ENCODE measurements at places on chromosomes 1 and 21. TPM values are rescaled to one million over a fixed set of nuclear protein-coding genes. Genes with fewer than 3 reads are reported as not detected.
A peak's percentile ranks its signal among the peaks of the same experiment; 100 is the strongest.

The GAS5 gene
- total RNA-seq = 310 TPM

DNA sequence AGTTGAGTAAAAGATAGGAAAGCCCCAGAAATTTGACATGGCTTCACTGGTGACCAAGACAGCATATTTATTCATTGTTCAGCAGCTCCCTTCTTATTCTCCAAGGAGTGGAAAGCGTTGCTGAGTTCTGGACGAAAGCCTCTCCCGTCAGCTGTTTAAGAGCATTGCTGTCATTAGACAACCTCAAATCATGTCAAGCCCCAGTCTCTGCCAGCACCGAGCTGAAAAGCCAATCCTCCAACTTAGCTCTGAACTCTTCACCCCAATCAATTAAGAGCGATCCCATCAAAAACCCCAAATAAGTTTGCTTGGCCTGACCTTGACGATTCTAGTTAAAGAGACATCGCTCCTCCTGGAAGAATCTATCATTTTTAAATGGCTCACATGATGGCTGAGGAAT lies 110.8 kb downstream of the PLPP3 start:
- H3K27ac ChIP-seq = no peak overlapping the region
- H3K36me3 ChIP-seq = no peaks in the 10 kb centered on the region
- no peak for DNase-seq
- no peaks in the 10 kb centered on the region for H3K27me3 ChIP-seq

DNA sequence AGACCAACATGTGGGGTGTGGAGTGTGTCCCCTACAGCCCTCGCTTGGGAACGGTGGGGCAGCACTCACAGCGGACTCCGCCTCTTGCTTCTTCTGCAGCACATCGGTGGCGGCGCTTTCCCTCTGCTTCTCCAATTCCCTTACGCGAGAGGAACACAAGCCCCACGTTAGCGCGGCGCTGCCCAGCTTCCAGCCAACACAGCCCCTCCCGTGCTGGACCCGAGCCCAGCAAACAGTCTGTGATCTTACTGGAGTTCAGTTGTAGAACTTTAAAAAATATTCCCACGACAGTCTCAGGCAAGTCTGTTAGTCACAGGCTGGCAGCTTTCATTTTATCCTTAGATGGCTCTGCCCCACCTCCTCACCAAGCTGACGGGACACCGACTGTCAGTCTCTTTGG lies 13.6 kb downstream of the THAP3 start:
- peak overlapping the region; percentile 36 for H3K27ac ChIP-seq
- no peaks in the 10 kb centered on the region for H3K4me1 ChIP-seq
- H3K36me3 ChIP-seq = peaks cover 90% of the 10 kb centered on the region
- H3K27me3 ChIP-seq = no peaks in the 10 kb centered on the region
- DNase-seq = no peak

- H3K27me3 ChIP-seq = no peaks in the 10 kb centered on the region
- H3K27ac ChIP-seq = no peak overlapping the region
- no peak for DNase-seq
- no peaks in the 10 kb centered on the region for H3K36me3 ChIP-seq
These were observed 3.4 kb upstream of the GPR89B start for GRCh38 chr1:147924813-147925212.

GRCh38 chr21:46188226-46189212 lies 4.3 kb upstream of the SPATC1L start:
- peak; percentile 58 for DNase-seq
- H3K36me3 ChIP-seq = peaks cover 28% of the 10 kb centered on the region
- peaks cover 3% of the 10 kb centered on the region for H3K4me1 ChIP-seq
- peak overlapping the region; percentile 73 for H3K27ac ChIP-seq
- no peaks in the 10 kb centered on the region for H3K27me3 ChIP-seq
- H3K4me3 ChIP-seq = no peak overlapping the region

- no peak overlapping the region for H3K4me3 ChIP-seq
- no peaks in the 10 kb centered on the region for H3K36me3 ChIP-seq
- no peak overlapping the region for H3K27ac ChIP-seq
- H3K4me1 ChIP-seq = peaks cover 49% of the 10 kb centered on the region
- no peaks in the 10 kb centered on the region for H3K27me3 ChIP-seq
These were observed 105.9 kb downstream of the ETS2 start for GRCh38 chr21:38911484-38912101.

The TNFSF18 gene
- not detected for total RNA-seq

DNA sequence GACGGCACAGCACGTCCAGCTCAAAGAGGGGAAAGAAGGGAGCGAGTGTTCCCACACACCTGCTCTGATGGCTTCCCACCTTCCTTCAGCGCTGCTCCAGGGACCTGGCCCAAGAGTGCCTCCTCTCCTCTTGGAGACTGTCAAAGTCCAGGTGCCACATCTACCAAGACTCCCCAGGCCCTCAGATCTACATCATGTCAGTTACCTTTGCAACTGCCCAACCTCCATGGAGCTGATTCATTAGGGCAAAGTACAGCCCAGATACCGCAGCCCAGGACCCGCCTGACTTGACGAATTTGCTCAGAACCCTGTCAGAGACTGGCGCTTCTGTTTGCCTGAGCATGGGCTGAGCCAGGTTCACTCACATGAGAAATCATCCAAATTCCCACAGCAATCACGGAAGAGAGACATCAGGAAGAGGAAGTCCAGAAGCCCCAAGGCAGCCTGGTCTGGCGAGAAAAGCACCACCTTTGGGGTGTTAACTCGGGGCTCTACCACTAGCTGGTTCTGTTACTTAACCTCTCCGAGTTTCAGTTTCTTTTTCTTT lies at the start of gene SEC16B:
Gene SEC16B (minus strand): TSS at position 234 of the 547 bp plus-strand sequence. CDS start 2,077 bp downstream, outside the sequence.
- H3K27me3 ChIP-seq = no peaks in the 10 kb centered on the region
- H3K27ac ChIP-seq = no peak within 1 kb of the TSS
- no peaks in the 10 kb centered on the region for H3K36me3 ChIP-seq
- no peaks in the 10 kb centered on the region for H3K4me1 ChIP-seq
- no peak for DNase-seq
- no peak within 1 kb of the TSS for H3K4me3 ChIP-seq

The TP73 gene
- 0.29 TPM for total RNA-seq

- H3K36me3 ChIP-seq = no peaks in the 10 kb centered on the region
- no peaks in the 10 kb centered on the region for H3K27me3 ChIP-seq
- no peak overlapping the region for H3K27ac ChIP-seq
These were observed 212.0 kb upstream of the NFIA start for GRCh38 chr1:60870269-60870865.

The XCL1 gene
- 0.90 TPM for total RNA-seq

The SLC25A34 gene
- 3.0 TPM for total RNA-seq

The FBLIM1 gene
- 39.0 TPM for total RNA-seq

DNA sequence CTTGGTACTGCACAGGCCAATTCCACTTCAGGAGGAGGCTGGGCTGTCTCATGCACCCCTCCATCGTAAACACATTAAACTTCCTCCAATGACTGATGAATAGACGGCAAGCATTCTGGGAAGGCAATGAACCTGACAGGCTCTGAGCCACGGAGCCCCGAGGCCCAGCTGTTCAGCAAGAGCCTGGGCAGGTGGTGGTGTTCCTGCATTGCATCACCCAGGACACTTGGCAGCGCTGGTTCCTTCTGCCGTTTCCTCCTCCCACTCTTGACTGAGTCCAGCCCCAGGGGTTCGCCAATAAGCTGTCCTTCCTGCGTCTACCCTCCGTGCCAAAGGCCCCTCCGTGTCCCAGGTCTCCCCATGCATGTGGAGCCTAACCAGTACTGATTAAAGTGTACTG lies 109.8 kb downstream of the JAK1 start:
- peaks cover 4% of the 10 kb centered on the region for H3K4me1 ChIP-seq
- DNase-seq = peak; percentile 83
- peaks cover 90% of the 10 kb centered on the region for H3K36me3 ChIP-seq
- no peaks in the 10 kb centered on the region for H3K27me3 ChIP-seq

DNA sequence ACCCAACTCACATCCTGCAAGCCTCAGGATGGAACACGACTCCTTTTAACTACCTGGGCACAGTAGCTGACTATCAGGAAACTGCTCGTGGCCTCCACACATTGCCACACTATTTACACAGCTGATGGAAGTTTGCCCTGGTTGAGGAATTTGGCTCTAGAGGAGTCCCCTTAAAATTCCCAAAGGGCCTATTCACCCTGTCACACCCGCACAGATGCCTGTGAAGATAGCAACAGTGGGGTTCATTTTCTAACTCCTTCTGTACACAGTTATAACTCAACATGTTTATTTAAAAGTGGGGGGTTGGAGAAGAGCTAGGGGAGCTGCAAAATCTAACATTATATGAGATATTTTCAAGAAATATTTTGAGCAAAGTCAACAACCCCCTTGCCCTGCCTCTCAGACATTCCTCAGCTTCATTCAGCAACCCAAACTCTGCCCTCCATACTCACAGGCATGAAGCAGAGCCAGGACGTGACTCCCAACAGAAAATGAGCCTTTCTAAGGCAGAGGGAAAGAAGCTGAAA lies 35.8 kb upstream of the CCN1 start:
- no peak for DNase-seq
- H3K27ac ChIP-seq = peak overlapping the region; percentile 78
- no peak overlapping the region for H3K4me3 ChIP-seq
- no peaks in the 10 kb centered on the region for H3K27me3 ChIP-seq
- H3K36me3 ChIP-seq = no peaks in the 10 kb centered on the region
- H3K4me1 ChIP-seq = peaks cover 13% of the 10 kb centered on the region

DNA sequence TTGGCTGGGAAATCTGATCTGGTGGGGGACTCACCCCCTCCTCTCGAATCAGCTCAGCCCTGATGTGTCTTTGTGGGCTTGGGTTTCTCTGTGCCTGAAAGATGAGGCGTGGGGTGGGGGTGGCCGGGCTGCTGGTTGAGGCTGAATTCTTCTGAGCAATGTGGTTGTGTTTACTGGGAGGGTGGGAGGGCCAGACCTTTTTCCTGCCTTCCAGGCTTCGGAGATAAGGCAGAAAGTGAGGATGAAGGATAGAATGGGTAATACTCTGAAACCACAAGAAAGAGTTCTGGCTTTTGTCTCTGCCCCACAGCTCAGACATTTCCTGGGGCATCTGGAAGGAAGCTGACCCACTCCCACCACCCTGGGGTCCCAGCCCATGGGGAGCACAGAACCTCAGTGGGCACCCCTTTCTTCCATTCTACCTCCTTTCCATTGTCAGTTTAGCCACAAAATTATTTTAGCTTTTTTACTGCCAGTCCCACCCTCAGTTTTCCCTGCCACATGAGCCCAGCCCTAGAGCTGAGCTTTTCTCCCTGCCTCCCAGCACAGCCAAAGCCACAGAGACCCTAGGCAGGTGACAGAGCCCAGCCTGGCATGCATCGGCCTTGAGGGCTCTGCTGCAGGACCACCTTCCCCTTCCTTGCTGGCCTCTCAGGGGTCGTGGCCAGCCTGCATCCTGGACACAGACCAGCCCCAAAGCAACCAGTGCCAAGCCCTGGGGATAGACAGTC lies 11.2 kb downstream of the ALX3 start:
- DNase-seq = no peak
- no peak overlapping the region for H3K27ac ChIP-seq

The KCNT2 gene
- total RNA-seq = 8.1 TPM

GRCh38 chr1:64363616-64364015 lies 106.3 kb upstream of the CACHD1 start:
- H3K4me1 ChIP-seq = no peaks in the 10 kb centered on the region
- H3K27ac ChIP-seq = no peak overlapping the region
- H3K4me3 ChIP-seq = no peak overlapping the region
- H3K27me3 ChIP-seq = no peaks in the 10 kb centered on the region

The PRRX1 gene
- total RNA-seq = 25.9 TPM

DNA sequence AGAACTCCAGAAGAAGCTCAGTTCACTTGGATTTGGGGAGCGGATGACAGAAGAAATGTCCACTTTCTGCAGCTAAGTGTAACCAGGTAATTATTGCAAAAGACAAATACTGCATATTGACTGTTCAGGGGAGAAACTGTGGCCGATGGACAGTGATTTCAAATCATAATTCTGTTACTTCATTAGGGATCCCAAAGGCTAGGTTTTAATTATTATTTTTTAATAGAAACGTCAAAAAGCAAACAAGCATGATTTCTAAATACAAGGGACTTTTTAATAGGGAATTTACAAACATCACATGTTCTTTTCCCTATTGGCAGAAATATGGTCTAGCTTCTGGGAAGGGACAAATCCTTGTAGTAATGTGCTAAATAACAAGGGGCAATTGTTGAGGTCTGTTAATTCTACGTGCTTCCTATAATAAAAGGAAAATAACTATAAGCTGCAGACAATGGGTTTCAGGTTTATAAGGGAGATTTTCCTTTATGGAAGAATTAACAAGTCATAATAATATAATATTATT lies 15.5 kb downstream of the DIPK1A start:
- no peak overlapping the region for H3K27ac ChIP-seq
- no peak for DNase-seq
- no peaks in the 10 kb centered on the region for H3K27me3 ChIP-seq
- H3K4me3 ChIP-seq = no peak overlapping the region

The SCNM1 gene
- 34.6 TPM for total RNA-seq

- no peaks in the 10 kb centered on the region for H3K36me3 ChIP-seq
- DNase-seq = no peak
- H3K27ac ChIP-seq = no peak overlapping the region
These were observed 67.8 kb upstream of the ABCD3 start for GRCh38 chr1:94350350-94350924.

GRCh38 chr1:75127916-75128717 lies 6.1 kb upstream of the LHX8 start:
- H3K27ac ChIP-seq = no peak overlapping the region
- no peak overlapping the region for H3K4me3 ChIP-seq
- H3K27me3 ChIP-seq = peaks cover 93% of the 10 kb centered on the region

- H3K36me3 ChIP-seq = peaks cover 4% of the 10 kb centered on the region
- DNase-seq = no peak
- no peak overlapping the region for H3K4me3 ChIP-seq
These were observed 648.9 kb downstream of the SMYD3 start for GRCh38 chr1:245858022-245858721.

The LCE2B gene
- not detected for total RNA-seq

DNA sequence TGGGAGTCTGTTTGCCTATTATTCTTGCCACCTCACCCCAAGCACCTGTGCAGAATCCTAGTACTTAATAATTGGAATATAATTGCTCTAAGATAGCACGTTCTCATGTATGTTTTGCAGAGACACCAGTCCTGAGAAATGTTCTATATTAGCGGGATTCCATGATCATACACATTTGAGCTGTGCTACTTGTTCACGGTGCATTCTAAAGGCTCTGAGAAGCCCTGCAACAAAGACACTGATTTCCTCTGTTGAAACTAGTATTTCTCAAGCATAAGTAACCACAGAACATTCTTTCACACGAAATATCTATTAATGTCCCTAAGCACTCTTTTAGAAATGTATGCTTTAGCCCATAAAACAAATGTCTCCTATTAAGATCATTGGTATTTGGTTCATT lies 109.4 kb downstream of the BARHL2 start:
- no peak overlapping the region for H3K4me3 ChIP-seq
- DNase-seq = no peak
- no peaks in the 10 kb centered on the region for H3K4me1 ChIP-seq
- H3K27ac ChIP-seq = no peak overlapping the region

DNA sequence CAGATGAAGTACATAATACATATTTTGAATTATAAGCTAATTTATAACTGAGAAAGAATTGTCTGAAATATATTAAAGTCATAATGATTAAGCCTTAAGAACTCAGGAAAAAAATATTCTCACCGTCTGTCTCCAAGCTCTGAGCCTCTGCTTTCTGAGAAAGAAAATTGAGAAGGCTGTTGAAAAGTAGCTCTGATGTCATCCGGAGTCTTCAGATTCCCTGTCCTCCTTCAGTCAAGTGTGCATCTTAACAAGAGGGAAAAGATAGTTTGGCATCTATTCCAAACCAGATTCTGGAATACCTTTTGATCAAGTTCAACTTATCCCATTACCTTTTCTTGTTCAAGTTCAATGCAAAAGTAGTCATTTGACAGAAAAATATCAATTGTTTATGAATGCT lies 50.6 kb downstream of the NRIP1 start:
- DNase-seq = no peak
- peaks cover 4% of the 10 kb centered on the region for H3K4me1 ChIP-seq
- H3K36me3 ChIP-seq = no peaks in the 10 kb centered on the region
- no peak overlapping the region for H3K4me3 ChIP-seq
- no peak overlapping the region for H3K27ac ChIP-seq

GRCh38 chr1:21022279-21023040 lies 154.2 kb downstream of the EIF4G3 start:
- DNase-seq = no peak
- H3K36me3 ChIP-seq = no peaks in the 10 kb centered on the region
- peak overlapping the region; percentile 90 for H3K27ac ChIP-seq
- no peaks in the 10 kb centered on the region for H3K27me3 ChIP-seq
- H3K4me3 ChIP-seq = peak overlapping the region; percentile 30

Measured in upper lobe of right lung (tissue), 1 donor.